Germinal center (tissue), 1 donor: ENCODE measurements at places on chromosomes 16 and 17.

GRCh38 chr17:47717979-47718621 lies 14.9 kb upstream of the TBX21 start:
- DNase-seq = no peak

GRCh38 chr17:49063652-49064051 lies 66.5 kb downstream of the IGF2BP1 start:
- DNase-seq = no peak

DNA sequence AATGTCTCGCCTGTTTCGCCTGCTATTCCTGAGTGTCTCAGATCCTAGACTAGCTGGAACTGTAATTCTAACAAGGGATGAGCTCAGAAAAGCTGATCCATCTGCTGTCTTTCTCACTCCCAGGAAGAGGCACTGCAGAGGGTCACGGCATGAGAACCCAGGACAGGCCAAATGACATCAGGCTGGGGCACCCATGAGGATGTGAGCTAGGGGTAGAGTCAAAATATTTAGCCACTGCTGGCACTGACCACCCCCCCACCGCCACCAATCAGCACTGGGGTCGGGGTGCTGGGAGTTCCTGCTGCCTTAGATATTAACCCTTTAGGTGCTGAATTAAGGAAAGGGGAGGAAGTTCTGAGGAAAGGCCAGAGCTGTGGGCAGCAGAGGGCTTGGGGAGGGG lies 112.4 kb downstream of the IRX3 start:
- no peak for DNase-seq

GRCh38 chr16:51864575-51864974 lies 682.4 kb downstream of the TOX3 start:
- DNase-seq = no peak

GRCh38 chr16:81514568-81515258 lies 70.1 kb downstream of the CMIP start:
- DNase-seq = no peak

- no peak for DNase-seq
These were observed 9.5 kb upstream of the MRC2 start for GRCh38 chr17:62617894-62618472.

DNA sequence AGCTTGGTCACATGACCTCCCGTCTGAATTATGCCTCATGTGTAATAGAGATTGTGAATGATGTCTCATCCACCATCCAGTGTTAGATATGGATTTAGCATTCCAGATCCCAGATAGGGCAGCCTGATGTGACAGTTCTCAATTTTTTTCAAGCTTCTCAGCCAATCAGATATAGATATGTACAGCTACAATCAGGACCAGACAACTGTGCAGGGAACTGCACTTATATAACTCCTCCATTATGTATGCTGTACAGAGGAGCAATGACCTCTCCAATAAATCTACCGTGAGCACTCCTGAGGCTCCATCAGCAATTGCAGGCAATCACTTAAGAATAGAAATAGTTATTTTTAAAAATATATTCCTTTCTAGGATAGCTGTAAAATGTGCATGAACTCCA lies 722.8 kb upstream of the SOX9 start:
- no peak for DNase-seq

DNA sequence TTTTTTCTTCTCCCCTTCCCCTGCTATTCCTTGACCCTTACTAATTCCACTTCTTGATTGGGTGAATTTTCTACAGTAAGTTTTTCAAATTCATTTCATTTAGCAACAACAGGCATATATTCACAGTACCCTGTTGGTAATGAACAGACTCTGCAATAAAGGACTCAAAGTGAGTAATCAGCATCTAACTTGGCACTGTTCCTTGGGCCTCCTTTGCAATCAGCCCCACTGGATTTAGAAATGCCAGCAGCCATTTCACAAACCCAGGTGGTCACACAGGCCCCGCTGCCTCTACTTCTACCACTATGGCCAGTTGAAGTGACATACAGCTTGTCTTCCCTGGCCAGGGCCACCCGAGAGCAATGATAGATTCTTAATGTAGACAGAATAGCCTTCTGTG lies 113.8 kb downstream of the CYB561 start:
- DNase-seq = no peak

DNA sequence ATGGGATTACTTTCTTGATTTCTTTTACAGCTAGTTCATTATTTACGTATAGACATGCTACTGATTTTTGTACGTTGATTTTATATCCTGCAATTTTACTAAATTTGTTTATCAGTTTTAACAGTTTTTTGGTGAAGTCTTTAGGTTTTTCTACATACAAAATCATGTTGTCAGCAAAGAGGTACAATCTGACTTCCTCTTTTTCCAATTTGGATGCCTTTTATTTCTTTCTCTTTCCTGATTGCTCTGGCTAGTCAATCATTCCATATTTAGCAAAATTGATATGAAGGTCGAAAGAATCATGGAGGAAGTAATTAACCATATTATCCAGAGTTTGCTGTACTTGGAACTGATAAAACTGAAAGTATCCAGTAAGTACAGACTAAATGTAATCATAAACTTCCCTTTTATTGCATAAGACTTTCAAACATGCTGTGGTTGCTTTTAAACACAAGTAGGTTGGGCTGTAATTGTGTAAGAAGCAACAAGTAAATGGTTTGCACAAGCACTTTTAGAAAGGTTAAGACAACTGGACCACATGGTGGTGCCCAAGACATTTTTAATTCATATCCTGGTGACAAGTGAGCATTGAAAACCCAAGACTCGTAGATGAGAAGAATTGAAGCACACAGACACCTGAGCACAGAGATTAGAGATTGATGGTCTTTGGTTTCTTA lies 8.4 kb downstream of the GDE1 start:
- DNase-seq = no peak

- peak; percentile 28 for DNase-seq
These were observed 4.9 kb downstream of the ALOX15 start for GRCh38 chr17:4636474-4637100.

DNA sequence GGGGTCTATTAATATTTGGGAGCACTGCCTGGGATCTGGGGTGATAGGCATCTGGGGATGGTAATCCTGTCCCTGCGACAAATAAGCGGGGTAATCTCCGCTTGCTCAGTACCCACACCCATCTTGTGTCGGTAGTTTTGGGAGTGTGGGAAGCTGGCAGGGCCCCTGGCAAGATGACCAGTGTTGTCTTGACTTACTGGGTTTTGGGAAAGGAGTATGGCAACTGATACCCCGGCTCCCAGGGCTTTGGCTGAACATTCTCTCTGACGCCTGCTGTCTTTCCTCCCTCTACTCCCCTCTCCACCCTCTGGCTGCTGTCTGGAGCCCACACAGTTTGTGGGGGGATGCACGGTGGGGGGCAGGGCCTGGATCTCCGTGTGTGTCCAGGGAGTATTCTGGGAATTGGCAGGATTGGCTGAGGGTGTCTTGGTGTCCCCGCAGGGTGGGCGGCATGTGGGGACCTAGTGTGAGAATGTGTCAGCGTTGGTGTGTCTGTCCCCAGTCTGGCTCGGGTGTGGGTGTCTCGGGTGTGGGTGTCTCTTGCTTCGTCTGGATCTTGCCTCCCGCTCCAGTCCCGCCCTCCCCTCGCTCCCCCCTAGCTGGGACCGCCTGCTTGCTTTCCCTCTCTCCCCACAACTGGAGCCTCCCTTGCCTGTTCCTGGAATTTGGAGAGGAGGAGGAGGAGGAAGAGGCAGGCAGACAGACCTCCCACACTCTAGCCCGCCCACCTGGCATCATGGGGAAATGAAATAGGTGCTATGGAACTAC lies 12.0 kb downstream of the RARA start:
- DNase-seq = no peak

GRCh38 chr17:9432934-9433421 lies 142.6 kb downstream of the STX8 start:
- DNase-seq = no peak

- DNase-seq = no peak
These were observed 488.9 kb downstream of the CDH13 start for GRCh38 chr16:83115491-83116232.

GRCh38 chr16:81224824-81225223 lies 13.7 kb upstream of the BCO1 start:
- DNase-seq = no peak

GRCh38 chr17:73423806-73424205 lies 112.0 kb upstream of the CDC42EP4 start:
- no peak for DNase-seq

DNA sequence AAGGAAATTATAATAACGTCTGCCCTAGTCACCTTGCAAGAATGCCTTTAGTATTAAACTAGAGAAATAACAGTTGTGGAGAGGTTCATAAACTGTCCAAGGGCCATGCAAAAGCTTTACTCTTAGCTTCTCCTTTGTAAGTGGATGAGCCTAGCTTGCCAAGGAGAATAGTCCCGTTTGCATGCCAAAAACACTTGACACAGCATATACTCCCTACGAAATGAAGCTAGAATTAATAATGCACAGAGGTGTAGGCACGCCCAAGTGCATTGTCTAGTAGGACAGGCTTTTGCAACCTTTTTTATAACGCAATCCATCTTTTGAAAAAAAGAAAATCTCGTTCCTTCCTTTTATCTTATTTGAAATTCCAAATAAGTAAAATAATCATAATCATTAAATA lies 12.8 kb upstream of the CDRT4 start:
- DNase-seq = no peak

DNA sequence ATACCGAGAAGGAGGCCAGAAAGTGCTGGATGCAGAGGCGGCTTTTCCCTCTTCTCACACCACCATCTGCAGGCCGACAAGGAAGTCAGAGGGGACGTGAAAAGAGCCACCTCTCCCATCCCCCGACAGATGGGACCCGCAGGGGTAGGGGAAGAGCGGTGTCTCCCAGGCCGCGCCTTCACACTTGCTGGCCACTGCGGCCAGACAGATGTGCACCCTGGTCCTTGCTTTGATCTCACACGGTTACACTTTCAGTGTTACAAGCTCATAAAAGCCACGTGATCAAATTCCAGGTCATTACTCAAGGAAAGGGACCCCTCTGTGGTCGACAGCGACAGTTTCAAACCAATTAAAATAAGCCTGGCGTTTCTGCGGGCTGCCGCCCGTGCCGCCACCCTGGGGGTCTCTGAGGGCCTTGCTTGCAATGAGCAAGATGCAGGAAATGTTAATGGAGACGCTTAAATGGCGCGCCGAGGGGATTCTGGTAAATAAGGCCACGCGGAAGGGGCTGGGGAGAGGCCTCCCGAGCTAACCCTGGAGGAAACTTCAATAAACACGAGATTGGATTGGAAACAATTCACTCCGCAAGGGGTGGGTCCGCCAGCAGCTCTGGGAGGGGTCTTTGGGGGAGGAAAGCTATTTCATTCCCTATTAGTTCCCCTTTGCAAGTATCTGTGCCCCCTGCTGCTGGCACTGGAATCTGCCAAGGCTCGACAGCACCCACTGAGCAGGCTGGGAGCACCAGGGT lies 240.9 kb downstream of the ENGASE start:
- no peak for DNase-seq

- no peak for DNase-seq
These were observed 108.5 kb downstream of the CNTNAP4 start for GRCh38 chr16:76385601-76386230.

DNA sequence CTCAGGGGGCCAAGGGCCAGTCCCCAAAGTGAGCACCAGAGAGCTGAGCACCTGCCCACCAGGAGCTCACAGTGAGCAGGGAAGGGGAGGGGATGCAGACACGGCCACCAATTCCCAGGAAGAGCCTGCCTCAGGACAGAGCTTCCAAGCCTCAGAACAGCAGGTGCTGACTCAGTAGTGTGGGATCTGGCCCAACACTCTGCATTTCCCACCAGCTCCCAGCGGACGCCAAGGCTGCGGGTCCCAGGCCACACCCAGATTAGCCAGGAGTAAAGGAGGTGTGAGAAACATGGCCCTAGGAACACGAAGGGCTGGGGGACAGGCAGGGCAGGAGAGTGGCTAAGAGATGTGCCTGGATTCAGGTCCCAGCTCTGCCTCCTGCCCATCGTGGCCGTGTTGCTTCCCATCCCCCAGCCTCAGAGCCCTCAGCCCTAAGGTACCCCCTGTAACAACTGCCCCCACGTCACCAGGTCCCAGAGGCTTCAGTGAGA lies 28.4 kb upstream of the EIF1 start:
- DNase-seq = no peak

DNA sequence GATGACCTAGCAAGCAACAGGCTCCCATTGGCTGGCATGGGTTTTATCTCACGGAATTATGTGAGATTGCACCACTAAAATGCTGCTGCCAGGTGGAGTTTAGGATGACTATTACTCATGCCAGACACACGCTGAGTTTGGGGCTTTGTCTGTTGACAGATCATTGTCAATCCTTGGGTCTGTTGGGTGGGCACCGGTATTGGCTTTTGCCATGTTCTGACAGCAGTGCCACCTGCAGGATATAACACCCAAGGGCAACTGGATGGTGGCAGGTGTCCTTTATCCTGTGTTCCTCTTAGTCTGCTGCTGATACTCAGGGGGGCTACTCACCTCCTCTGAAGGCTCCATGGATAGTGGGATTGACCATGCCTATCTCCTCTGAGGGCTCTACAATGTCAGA lies 221.6 kb upstream of the DYNLRB2 start:
- DNase-seq = peak; percentile 20

DNA sequence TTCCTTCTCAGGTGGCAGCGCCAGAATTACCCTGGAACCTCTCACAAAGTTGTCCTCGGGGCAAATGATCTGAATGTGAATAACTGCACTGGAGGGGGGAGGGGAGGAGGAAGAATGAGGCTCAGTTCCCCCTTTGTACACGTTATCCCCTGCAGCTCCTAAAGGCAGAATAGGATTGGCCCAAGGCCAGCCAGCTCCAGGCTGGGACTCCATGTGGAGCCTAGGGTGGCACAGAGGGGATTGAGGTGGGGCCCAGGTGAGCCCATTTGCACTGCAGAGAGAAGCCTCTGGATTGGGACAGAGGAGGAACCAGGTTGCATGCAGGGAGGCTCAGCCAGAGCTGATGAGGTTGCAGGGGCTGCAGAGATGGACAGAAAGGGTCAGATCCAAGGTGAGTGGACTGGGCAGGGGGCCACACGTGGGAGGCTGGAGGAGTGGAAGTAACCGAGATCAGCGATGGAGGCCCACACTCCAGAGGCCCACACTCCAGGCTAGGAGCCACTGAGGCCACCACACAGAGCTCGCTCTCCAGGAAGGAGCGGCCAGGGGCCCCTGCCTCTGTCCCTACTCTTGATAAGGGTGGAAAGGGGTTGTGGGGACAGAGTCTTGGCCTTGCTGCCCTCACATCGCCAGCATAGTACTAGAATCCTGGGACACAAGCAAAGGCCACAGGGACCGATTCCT lies 78.6 kb downstream of the RBFOX3 start:
- DNase-seq = no peak
